ENCODE measurements at places on chromosomes 12 and 14. TPM values are rescaled to one million over a fixed set of nuclear protein-coding genes. Genes with fewer than 3 reads are reported as not detected.

DNA sequence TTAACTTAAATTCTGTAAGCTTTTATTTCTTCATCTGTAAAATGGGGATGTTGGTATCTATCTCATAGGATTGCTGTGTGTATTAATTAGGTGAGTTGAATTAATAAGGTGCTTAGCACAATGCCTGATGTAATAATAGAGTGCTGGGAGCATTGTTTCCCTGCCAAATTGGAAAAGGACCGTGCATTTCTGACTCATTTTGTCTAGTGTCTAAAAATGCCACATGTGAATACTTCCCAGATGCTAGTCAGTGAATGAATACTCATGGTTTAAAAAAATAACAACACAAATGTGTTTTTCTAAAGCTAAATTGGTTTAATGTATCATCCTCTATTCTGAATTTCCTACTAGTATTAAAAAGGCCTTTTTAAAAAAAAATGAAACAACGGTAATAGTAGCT lies 45.4 kb upstream of the NEDD1 start:
- no peak for DNase-seq

DNA sequence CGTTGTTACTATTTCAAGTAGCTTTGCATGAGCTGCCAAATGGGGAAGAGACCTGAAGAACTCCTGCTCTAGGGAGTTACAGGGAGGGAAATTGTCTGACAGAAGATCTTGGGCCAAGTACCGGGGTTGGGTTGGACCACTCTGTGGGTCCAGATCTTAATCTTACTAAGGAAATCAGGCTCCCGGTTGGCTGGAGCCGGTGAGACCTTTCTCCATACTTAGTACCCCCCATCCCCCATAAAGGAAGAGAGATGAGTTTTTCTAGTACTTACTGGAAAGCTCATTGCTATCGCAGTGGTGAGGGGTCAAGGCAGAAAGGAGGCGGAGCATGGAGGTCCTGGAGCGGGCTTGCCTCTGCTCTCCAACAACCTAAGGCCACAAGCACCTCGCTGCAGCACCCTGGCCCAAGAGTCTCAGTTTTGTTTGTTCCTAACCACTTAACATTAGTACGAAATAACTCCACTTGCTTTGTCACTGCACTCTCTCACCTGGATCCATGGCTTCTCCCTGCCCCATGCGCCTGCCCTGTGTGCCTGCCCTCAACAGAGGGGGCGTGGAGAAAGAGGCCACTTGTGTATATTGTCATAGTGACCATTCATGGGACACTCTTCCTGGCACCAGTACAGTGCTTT lies 6.8 kb upstream of the UNC119B start:
- no peak for DNase-seq

DNA sequence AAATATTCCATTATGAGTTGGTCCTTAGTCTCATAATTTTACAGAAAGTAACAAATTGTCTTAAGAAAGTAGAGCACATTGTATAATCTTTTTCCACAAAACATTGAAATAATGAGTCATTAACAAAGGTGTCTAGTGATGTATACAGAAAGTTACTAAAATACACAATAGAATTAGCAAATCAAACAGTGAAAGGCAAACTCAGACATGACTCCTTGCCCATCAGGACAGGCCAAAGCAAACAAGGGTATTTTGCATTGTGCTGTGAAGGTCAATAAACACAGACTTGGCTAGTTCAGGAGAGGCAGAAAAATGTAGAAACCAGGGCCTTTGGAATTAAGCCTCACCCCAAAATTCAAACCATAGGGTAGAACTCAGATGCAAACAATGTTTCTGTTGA lies 37.3 kb downstream of the SIX4 start:
- no peak for DNase-seq

Gene SIX1
- total RNA-seq: 0.33 TPM

Data from body of pancreas (tissue), 4 donors.